Left ventricle myocardium superior (tissue), 1 donor: ENCODE measurements at places on chromosomes 6 and 20.

DNA sequence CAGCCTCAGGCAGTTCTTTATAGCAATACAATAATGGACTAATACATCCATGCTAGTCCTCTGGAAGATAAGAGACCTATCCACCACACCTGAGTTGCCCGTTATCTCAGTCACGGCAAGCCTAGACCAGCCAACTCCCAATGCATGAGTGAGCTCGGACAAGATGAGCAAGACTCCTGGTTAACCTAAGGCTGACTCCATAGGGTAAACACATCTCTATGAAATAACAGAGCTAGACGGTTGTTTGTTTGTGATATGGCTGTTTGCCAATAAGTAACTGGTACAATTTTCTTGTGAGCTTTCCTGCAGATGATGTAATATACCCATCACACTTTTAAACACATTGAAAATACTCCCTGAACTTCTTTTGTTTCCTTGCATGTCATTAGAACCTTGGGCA, 70.6 kb upstream of the PHACTR1 start:
- DNase-seq: no peak

DNA sequence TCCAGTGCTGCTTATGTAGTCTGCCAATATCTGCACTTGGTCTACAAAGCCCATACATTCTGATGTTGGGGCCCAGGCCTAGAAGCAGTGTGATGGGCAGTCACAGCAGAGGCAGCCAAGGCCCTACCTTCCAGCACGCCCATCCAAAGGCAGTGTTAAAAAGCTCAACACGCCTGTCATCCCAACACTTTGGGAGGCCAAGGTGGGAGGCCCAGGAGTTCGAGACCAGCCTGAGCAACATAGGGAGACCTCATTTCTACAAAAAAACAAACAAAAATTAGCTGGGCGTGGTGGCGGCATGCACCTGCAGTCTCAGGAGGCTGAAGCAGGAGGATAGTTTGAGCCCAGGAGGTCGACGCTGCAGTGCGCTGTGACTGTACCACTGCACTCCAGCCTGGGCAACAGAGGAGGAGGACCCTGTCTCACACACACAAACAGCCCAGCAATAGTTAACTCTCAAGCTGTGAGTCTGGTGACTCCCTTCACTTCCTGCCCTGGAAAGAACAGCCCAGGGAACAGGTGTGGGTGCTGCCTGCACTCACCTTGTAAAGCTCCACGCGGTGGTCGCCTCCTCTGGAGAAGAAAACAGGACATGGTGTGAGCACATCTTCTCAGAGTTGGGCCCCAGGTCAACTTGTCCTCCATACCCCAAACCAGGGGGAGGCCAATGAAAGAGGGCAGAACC, 68.8 kb downstream of the PYGB start:
- no peak for DNase-seq

DNA sequence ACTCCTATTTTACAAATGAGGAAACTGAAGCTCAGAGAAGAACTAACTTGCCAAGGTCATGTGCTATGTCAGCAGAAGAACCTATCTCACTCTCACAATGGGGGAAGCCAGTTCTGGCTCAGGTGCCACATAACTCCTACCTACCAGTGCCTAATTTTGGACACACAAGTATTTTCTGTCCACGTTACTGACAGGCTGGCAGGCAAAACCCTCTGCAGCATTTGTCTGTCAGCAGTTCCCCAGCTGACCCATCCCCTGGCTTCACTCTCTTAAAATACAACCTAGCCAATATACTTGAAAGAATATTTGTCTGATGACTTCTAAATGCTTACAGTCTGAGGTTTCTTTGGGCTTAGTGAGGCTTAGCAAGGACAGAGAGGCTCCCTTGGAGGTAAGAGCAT, 15.5 kb downstream of the GSS start:
- peak; percentile 54 for DNase-seq

GRCh38 chr6:20328266-20328923, 73.3 kb upstream of the E2F3 start:
- no peak for DNase-seq

GRCh38 chr6:166826264-166826663, 130.1 kb downstream of the RNASET2 start:
- no peak for DNase-seq

- no peak for DNase-seq
These were observed 11.1 kb downstream of the CDH4 start for GRCh38 chr20:61263084-61263695.

DNA sequence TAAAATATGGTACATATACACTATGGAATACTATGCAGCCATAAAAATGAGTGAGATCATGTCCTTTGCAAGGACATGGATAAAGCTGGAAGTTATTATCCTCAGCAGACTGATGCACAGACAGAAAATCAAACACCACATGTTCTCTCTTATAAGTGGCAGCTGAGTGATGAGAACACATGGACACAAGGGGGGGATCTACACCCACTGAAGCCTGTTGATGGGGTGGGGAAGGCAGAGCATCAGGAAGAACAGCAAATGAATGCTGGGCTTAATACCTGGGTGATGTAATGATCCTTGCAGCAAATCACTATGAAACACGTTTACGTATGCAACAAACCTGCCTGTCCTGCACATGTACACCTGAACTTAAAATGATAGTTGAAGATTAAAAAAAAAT, 71.3 kb downstream of the MANEA start:
- no peak for DNase-seq

- peak; percentile 68 for DNase-seq
These were observed at the start of gene TOX2 for GRCh38 chr20:43914311-43915210. TSS of gene TOX2 (plus strand) at chr20:43914852. CDS start at chr20:43914892, 40 bp downstream.

GRCh38 chr20:35108921-35109320, 16.3 kb upstream of the TRPC4AP start:
- DNase-seq: no peak

- no peak for DNase-seq
These were observed 312.6 kb upstream of the RSPO3 start for GRCh38 chr6:126805861-126806260.

DNA sequence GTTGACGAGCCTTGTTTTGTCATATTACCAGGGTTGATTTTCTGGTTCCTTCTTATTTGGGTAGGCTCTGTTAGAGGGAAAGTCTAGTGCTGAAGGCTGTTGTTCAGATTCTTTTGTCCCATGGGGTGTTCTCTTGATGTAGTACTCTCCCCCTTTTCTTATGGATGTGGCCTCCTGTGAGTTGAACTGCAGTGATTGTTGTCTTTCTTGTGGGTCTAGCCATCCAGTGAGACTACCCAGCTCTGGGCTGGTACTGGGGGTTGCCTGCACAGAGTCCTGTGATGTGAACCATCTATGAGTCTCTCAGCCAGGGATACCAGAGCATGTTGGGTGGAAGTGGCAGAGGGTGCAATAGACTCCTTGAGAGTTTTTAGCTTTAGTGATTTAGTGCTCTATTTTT, 680.6 kb downstream of the RFPL4B start:
- DNase-seq: no peak

- DNase-seq: no peak
These were observed 653 bp downstream of the FRMD1 start for GRCh38 chr6:168078175-168078942.

DNA sequence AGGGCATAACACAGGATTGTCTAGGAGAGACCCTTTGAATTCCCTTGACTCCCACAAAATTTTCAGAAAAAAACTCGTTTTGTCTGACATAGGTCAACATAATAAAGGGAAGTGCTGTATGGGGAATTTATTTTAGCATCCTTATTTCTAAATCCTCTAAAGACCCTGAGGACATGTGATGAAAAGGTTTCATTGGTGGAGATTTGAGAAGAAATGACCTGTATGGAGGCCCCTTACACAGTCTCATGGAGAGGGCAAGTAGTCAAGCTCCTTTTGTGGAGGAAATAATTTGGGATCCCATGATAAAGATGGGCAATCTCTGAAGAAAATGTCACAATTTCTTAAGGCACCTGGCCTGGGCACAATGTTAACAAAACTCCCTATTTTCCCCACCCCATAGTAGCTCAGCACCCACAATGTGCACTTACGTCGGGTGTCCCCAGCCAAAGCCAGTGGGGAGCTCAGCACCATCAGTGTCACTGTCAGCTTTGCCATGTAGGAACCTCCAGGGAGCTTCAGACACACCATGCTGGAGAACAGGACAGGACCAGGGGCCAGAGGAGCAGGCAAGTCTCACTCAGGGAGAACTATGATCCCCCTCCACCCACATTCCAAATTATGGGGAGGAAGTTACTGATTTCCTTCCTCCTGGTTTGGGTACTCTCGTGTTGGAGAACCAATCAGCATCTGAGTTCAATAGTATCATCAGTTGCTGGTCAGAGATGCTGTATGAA, at the start of gene HLA-DRB5:
TSS of gene HLA-DRB5 (minus strand) at position 591 of the 734 bp plus-strand sequence. CDS start at position 528, 63 bp downstream.
- peak; percentile 31 for DNase-seq

DNA sequence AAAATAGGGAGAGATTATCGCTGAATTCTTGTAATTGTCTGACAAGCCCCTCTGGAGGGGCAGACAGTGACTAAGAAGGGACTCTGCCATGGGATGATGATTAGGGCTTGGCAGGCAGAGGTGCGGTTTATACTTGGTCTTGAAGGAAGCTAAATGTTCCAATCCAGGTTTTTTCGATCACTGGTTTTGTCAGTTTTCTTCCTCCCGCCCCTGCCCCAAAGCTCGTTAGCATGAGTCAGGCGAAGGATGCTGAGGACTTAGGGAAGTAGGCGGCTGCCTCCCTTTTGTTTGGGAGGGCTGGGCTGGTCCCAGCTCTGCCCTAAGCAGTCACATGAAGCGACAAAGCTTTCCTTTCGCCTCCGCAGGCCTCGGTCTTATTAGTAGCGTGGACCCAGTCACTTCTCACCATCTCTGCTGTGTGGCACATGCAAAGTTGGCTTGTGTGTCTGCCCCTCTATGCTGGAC, 314.2 kb downstream of the CDC5L start:
- DNase-seq: no peak

- no peak for DNase-seq
These were observed 1321.1 kb upstream of the GJE1 start for GRCh38 chr6:140811642-140812041.
